Natural killer cell (primary cell): ENCODE measurements at places on chromosomes 3 and 15.

- H3K36me3 ChIP-seq: no peaks in the 10 kb centered on the region
- DNase-seq: no peak
- no peak overlapping the region for H3K27ac ChIP-seq
- H3K4me3 ChIP-seq: no peak overlapping the region
- H3K4me1 ChIP-seq: no peaks in the 10 kb centered on the region
- H3K27me3 ChIP-seq: no peaks in the 10 kb centered on the region
Observed at GRCh38 chr15:99132634-99133287, 27.9 kb downstream of the SYNM start.

- H3K4me1 ChIP-seq: peaks cover 6% of the 10 kb centered on the region
- no peak overlapping the region for H3K4me3 ChIP-seq
- no peaks in the 10 kb centered on the region for H3K36me3 ChIP-seq
- H3K27me3 ChIP-seq: no peaks in the 10 kb centered on the region
- DNase-seq: peak; percentile 54
- H3K27ac ChIP-seq: no peak overlapping the region
Observed at GRCh38 chr15:56038015-56038414, 44.6 kb upstream of the NEDD4 start.

DNA sequence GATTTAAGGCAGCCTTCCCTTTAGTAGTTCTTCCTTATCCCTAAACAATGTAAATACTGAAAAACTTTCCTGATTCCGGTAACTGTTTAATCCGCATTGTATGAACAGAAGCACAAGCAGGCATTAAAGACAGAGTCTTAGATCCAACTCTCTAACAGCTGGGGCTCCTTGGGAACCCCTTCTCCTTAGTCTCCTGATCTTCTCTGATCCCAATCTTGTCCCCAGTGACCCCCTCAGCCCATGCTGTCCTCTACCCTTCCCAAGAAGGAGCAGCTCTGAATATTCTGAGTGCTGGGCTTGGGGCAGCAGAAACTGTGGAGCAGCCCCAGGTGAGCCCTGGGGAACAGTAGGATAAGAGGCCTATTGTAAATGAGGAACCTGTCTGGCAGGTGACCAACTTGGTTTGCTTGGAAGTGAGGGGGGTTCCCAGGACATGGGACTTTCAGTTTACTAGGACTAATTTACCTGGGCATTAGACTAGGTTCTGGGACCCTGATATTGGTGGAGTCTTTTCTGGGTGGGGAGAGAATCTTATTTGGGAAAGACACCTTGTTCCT lies 13.0 kb upstream of the SLC30A4 start:
- H3K27ac ChIP-seq: no peak overlapping the region
- H3K4me3 ChIP-seq: no peak overlapping the region
- H3K27me3 ChIP-seq: no peaks in the 10 kb centered on the region
- no peaks in the 10 kb centered on the region for H3K36me3 ChIP-seq

DNA sequence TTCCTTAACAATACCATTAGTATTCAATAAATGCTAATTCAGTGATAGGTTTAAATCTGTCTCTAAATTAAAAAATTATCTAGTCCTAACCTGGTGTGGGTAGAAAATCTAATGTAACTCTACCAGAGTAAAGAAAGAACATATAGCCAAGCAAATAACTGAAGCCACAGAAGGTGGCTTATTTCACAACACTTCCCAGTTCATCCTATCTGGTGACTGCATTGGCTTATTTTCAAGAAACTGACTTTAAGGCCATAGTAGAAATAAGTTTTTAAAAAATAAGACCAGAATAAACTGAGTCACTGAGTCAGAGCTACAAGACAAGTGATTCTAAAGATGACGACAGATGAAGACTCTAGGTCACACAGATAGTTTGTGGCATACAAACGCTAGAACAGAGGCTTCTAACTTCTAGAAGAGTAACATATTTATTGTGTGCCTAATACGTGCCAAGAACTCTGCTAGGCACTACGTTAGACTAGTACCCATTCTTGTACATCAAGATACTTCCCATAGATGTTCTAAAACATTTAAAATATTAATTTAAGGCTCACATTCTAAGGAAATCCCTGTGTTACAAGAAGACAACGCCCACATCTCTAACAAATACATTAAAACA lies 25.9 kb downstream of the TMCC1 start:
- H3K27ac ChIP-seq: no peak overlapping the region
- no peak overlapping the region for H3K4me3 ChIP-seq
- H3K4me1 ChIP-seq: no peaks in the 10 kb centered on the region

DNA sequence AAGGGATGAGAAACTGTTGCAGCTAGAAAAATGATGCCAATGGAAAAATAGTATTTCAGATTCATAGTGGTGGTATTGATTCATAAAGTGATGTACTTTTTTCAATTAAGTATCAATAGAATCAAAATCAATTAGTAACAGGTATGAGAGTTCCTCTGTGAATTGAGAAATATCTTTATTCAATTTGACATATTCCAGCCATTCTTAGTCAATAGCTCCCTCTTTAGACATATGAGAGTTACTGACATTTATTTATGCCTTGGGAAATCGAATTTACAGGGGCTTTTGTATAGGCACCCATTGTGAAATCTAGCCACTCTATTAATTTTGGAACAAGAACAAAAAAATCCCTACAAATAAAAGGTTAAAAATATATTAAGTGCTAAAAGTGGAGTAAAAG lies 386.9 kb upstream of the CNTN3 start:
- H3K27me3 ChIP-seq: no peaks in the 10 kb centered on the region
- DNase-seq: no peak
- H3K27ac ChIP-seq: no peak overlapping the region
- H3K4me3 ChIP-seq: no peak overlapping the region
- no peaks in the 10 kb centered on the region for H3K36me3 ChIP-seq

DNA sequence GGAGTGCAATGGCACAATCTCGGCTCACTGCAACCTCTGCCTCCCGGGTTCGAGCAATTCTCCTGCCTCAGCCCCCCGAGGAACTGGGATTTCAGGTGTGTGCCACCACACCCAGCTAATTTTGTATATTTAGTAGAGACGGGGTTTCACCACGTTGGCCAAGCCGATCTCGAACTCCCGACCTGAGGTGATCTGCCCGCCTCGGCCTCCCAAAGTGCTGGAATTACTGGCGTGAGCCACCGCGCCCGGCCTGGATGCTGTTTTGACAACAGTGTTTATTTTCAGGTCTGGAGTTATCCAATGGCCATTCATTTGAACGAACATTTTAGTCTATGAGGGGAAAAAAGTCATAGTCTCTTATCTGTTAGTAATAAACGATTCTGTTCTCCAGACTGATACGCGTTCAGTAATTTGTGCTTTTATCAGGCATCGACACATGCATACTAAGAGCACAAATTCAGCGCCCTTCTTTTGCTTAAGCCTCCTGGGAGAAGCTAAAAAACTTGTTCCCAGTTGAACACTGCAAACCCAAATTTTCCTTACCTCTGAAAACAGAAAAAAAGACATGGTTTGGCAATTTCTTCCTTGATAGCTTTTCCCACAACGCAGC lies 1.3 kb downstream of the B3GALNT1 start:
- no peaks in the 10 kb centered on the region for H3K36me3 ChIP-seq
- H3K27ac ChIP-seq: no peak overlapping the region
- no peak overlapping the region for H3K4me3 ChIP-seq
- peaks cover 11% of the 10 kb centered on the region for H3K4me1 ChIP-seq

DNA sequence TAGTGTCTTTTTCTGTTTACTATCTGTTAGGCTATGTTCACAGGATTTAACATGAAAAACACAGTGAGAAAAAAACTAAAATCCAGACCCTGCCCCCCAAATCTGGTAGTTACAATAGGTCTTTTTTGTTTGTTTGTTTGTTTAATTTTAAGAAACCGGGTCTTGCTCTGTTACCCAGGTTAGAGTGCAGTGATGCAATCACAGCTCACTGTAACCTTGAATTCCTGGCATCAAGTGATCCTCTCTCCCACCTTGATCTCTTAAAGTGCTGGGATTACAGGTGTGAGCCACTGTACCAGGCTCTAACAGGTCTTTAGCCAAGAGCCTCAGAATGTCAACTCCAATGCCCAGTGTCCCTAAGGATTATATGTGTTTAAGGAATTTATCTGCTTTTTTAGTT lies 88.0 kb upstream of the GOLIM4 start:
- no peak overlapping the region for H3K4me3 ChIP-seq
- H3K27me3 ChIP-seq: no peaks in the 10 kb centered on the region
- H3K36me3 ChIP-seq: no peaks in the 10 kb centered on the region
- DNase-seq: no peak
- no peak overlapping the region for H3K27ac ChIP-seq
- H3K4me1 ChIP-seq: no peaks in the 10 kb centered on the region
